ENCODE measurements at places on chromosomes 5 and 9.

- H3K36me3 ChIP-seq = no peaks in the 10 kb centered on the region
- H3K27ac ChIP-seq = no peak overlapping the region
- DNase-seq = no peak
- H3K4me3 ChIP-seq = no peak overlapping the region
These were observed 7.2 kb upstream of the SLC31A2 start for GRCh38 chr9:113143432-113144227.

DNA sequence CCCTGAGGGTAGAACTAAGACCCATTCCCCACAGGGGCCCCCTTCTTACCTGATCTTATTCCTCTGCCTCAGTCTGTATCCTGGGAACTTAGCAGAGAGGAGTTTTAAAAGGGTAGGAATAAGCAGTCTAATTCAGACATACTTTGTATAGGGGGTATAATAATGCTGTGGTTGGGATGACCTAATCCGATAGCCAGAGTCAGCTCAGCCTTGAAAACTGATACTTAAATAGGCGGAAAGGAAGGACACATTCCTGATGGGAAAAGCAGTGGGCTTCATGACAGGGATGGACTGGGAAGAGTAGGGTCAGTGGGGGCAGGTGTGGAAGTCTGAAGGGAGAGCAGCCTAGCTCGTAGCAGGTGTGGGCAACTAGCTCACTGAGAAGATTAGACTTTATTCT lies 52.2 kb upstream of the TESK1 start:
- H3K36me3 ChIP-seq = peaks cover 42% of the 10 kb centered on the region
- H3K27ac ChIP-seq = peak overlapping the region; percentile 85
- no peak overlapping the region for H3K4me3 ChIP-seq
- peaks cover 27% of the 10 kb centered on the region for H3K4me1 ChIP-seq
- DNase-seq = no peak

- no peaks in the 10 kb centered on the region for H3K27me3 ChIP-seq
- H3K27ac ChIP-seq = no peak overlapping the region
- no peaks in the 10 kb centered on the region for H3K36me3 ChIP-seq
- no peak overlapping the region for H3K4me3 ChIP-seq
These were observed 376.3 kb downstream of the SEMA5A start for GRCh38 chr5:9169557-9169902.

GRCh38 chr5:126126574-126126973 lies 296.6 kb upstream of the GRAMD2B start:
- H3K27ac ChIP-seq = no peak overlapping the region
- H3K4me1 ChIP-seq = no peaks in the 10 kb centered on the region
- no peaks in the 10 kb centered on the region for H3K27me3 ChIP-seq
- peaks cover 2% of the 10 kb centered on the region for H3K36me3 ChIP-seq
- DNase-seq = no peak

GRCh38 chr9:137630679-137631078 lies 11.9 kb downstream of the EHMT1 start:
- peaks cover 19% of the 10 kb centered on the region for H3K4me1 ChIP-seq
- no peak overlapping the region for H3K4me3 ChIP-seq
- H3K36me3 ChIP-seq = no peaks in the 10 kb centered on the region
- no peaks in the 10 kb centered on the region for H3K27me3 ChIP-seq

All from tibial nerve (tissue), 4 donors.